ENCODE measurements at places on chromosomes 2 and 18.

DNA sequence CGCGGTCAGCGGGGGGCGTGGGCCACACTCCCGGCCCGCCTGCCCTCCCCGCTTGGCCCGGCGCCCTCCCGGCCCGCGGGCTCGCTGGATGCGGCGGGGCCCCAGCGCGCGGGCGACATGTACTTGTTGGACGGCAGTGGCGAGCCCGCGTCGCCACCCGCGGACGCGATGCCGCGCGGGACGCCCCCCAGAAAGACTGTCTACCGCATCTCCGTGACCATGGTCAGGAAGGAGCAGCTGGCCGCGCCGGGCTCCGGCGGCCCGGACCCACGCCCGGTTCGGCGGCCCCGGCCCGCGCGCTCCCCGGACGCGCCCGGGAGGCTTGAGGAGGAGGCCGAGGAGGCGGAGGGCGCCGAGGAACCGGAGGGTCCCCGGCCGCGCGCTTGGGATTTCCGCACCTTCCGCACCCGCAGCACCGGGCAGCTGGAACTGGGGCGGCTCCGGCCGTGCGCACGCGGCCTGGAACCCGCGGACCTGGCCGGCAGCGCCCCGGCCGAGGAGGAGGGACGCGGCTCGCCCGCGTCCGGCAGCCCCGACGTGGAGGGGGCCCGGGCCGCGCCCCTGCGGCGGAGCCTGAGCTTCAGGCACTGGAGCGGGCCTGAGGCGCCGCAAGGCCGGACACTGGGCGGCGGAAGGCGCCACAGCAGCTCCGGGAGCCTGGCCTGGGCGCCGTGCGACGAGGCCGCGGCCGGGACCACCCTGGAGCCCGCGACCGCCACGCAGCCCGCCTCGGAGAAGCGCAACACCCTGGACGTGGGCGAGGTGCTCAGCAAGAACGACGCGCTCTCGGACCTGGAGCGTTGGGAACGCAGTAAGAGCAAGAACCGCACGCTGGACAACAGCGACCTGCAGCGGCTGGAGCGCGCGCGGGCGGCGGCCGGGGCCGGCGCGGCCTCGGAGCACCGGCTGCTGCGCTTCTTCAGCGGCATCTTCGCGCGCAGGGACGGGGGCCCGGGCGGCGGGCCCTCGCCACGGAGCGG, 176.4 kb downstream of the AGAP1 start:
- no peak for DNase-seq

- DNase-seq = no peak
Observed at GRCh38 chr2:209422191-209422754, 1.6 kb upstream of the MAP2 start.

GRCh38 chr2:127072970-127073369, 34.0 kb downstream of the BIN1 start:
- DNase-seq = no peak

GRCh38 chr2:47301277-47301618, 101.7 kb upstream of the MSH2 start:
- DNase-seq = no peak

GRCh38 chr2:7976206-7976605, 705.6 kb upstream of the ID2 start:
- no peak for DNase-seq

- no peak for DNase-seq
Observed at GRCh38 chr2:226011716-226012450, 612.4 kb downstream of the NYAP2 start.

GRCh38 chr2:51559026-51559425, 527.1 kb upstream of the NRXN1 start:
- no peak for DNase-seq

- no peak for DNase-seq
Observed at GRCh38 chr2:254241-254640, 9.6 kb downstream of the SH3YL1 start.

DNA sequence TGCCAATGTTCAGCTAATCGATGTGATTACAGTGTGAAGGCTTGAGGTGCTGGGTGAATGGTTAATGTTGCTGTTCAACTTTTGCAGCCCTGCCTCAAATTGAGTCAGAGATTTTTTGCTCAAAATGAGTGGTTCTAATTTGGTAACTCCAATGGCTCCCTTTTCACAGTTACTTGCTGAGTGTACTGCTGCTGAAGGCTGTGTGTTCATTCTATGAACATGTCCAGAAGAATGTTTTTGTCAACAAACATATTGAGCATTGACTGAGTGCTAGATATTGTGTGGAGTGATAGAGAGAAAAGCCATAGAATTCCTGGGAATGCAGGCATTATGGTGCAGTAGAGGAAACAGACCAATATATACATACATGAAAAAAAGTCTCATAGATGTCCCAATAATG, 39.0 kb upstream of the TCF4 start:
- no peak for DNase-seq

DNA sequence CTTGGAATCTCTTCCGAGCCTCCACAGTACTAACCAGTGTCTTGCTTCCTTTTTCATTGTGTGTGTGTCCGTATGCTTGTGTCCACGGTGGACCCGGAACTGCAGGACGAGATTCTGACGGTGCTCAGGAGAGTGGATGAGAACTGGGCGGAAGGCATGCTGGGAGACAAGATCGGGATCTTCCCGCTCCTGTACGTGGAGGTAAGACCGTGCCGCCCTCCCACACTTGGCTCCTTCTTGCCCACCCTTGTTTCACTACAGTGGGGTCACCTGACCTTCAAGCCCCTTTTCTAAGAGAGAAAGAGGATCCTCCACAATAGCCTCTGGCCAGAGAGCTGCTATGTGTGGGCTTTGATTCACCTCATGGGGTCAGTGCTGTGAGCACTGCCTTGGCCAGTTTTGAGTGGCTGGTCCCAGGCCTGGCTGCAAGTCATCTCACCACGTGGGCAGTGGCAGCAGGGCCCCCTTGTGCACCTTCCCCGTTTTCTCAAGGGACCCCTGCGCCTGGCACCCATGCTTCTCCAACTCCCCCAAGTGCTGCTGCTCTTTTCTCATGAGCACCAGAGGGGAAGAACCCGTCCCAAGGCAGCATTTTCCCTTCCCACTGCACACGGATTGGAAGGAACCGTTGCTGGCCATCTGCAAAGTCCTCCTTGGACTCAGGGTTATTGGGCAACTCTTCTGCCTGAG, 242.1 kb downstream of the SEPTIN10 start:
- DNase-seq = no peak

GRCh38 chr2:54456612-54457322, 640 bp downstream of the SPTBN1 start:
- no peak for DNase-seq

DNA sequence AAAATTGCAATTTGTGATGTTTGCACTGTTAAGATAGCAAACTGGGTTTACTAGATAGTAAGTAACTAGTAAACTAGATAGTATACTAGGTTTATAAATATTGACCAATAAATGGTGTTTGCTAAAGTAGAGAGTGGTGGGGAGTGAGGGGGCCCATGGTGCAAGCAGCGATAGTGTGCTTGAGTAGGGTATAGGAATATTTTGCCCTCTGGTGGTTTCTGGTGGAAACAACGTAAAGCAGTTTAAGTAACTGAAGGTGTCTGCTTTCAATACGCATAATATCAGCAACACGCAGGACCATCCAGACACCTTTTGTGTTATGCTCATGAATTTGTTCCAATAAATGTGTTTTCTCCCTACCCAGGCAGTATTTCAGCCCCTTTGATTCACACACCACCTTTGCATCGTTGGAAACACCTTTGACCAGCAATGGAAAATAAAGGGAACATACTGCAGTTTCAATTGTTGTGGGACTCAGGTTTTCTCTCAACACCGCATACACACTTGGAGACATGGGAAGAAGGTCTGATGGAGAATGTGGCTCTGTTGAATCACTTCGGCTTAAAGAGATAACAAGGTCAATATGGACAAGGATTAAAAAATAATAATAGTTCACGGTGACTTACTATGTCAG, 16.7 kb upstream of the STAT1 start:
- DNase-seq = no peak

DNA sequence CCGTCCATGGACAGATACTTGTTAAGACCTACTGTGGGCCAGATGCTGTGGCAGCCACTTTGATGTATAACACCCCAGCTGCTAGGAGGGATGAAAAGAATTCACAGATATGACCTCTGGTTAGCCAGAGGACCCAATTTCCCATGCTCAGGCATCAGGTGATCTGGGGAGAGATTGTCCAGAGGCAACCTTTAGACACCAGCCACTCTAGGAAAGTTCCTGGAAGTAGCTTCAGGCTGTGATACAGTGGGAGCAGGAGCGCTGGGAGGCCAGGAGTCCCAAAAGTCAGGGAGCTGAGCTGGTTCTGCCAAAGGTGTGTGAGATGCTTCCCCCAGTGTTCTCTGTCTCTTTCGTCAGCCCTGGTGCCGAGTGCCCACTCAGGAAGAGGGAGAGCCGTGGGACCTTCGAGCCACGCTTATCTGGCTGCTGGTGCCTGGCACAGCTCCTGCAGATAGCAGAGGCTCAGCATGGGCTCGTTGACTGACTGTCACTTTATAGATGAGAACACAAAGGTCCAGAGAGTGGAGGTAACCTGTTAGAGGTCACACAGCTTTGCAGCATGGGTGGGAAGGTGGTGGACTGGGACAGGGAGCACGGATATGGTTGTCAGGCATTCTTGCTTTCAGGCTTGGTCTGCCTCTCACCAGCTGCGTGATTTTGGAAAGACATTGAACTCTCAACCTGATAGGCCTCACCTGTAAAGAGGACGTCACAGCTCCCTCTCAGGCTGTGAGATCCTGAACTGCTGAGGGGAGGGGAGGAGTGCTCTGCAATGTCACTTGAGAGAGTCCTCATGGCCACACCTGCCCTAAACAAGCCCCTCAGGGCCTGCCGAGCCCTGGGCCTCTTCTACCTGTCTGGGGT, 7.8 kb upstream of the RALB start:
- no peak for DNase-seq

GRCh38 chr2:131045286-131046027, 47.8 kb downstream of the FAM168B start:
- no peak for DNase-seq

GRCh38 chr2:230537531-230537976, 121.6 kb downstream of the SP100 start:
- DNase-seq = no peak
